Activated CD8-positive, alpha-beta memory T cell treated with anti-CD3 and anti-CD28 coated beads, Interleukin-2, amount 10 ng/mL, durations not matched to agents 7 days and 5 days (primary cell): ENCODE measurements at places on chromosomes 6 and 20. TPM values are rescaled to one million over a fixed set of nuclear protein-coding genes. Genes with fewer than 3 reads are reported as not detected.

FOXS1 gene
- not detected for total RNA-seq

DNA sequence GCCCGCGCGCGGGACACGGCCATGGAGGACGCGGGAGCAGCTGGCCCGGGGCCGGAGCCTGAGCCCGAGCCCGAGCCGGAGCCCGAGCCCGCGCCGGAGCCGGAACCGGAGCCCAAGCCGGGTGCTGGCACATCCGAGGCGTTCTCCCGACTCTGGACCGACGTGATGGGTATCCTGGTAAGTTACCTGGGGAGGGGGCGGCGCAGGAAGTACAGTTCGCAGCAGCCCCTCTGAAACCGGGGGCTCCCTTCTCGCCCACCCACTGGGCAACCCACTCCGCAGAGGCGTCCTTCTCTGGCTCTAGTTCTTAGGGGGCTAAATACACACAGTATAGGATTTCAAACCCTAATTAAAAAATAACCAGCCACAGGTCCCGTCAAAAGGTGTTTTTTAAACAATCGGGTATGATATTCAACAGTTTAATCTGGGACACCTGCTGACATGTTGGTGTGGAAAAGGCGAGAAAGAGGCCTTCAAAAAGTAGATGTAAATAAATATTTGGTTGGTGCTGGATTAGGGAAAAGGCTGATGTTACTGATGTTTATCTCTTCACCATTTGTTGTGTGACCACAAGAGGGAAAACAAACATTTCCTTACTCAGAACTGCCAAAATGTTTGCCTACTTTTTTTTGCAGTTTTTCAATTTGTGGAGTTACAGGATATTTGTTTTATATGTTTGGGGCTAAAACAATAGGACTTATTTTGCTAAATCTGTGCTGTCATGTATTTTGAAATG, 577 bp downstream of the SASH1 start:
- H3K4me3 ChIP-seq: peak overlapping the region; percentile 9
- peaks cover 64% of the 10 kb centered on the region for H3K27me3 ChIP-seq
- DNase-seq: no peak
- H3K36me3 ChIP-seq: peaks cover 2% of the 10 kb centered on the region
- H3K27ac ChIP-seq: no peak overlapping the region

- H3K4me1 ChIP-seq: no peaks in the 10 kb centered on the region
- no peak overlapping the region for H3K27ac ChIP-seq
- H3K36me3 ChIP-seq: no peaks in the 10 kb centered on the region
- DNase-seq: no peak
- no peak overlapping the region for H3K4me3 ChIP-seq
These were observed 473.7 kb downstream of the QKI start for GRCh38 chr6:163888030-163888819.

DNA sequence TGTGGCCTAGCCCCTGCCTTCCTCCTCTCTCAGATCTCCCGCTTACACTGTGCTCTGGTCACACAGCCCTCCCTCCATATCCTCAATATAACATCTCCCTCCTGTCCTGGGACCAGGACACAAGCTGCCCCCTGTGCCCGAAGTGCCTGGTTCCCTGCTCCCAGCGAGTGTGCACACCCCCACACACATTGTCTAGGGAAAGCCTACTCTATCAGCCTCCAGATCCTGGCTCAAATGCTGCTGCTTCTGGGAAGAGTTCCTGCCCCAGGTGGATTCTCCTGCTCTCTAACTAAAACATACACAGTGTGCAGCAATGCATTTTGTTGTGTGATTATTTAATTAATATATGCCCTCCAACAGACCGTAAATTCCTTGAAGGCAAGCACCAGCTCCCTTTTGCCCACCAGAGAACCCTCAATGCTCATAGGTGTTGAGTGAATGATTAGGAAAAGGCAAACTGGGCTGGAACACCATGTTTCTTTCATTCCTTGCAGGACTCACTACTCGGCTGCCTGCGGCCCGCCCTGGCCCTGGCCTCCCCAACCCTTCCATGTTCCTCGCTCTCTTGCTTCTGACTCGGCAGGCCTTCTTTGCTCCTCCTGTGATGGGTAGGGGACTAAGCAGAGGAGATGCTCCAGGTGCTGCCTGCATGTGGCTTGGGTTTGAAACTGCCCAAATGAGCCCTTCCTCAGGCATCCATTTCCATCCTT, 194.6 kb downstream of the ZDHHC14 start:
- peaks cover 13% of the 10 kb centered on the region for H3K27me3 ChIP-seq
- H3K27ac ChIP-seq: no peak overlapping the region
- H3K36me3 ChIP-seq: peaks cover 13% of the 10 kb centered on the region
- peaks cover 7% of the 10 kb centered on the region for H3K4me1 ChIP-seq
- H3K4me3 ChIP-seq: no peak overlapping the region
- peak; percentile 36 for DNase-seq

BPIFB2 gene
- not detected for total RNA-seq

EHMT2 gene
- total RNA-seq: 78.7 TPM

OTOR gene
- not detected for total RNA-seq

- H3K27me3 ChIP-seq: peaks cover 65% of the 10 kb centered on the region
- no peaks in the 10 kb centered on the region for H3K36me3 ChIP-seq
- H3K4me1 ChIP-seq: no peaks in the 10 kb centered on the region
- H3K4me3 ChIP-seq: no peak overlapping the region
These were observed 3.8 kb downstream of the IL17A start for GRCh38 chr6:52189974-52190373.

GRCh38 chr6:28207510-28208110, 17.5 kb upstream of the ZSCAN9 start:
- peaks cover 11% of the 10 kb centered on the region for H3K36me3 ChIP-seq
- H3K4me3 ChIP-seq: peak overlapping the region; percentile 68
- peaks cover 27% of the 10 kb centered on the region for H3K4me1 ChIP-seq
- peak; percentile 56 for DNase-seq
- H3K27me3 ChIP-seq: peaks cover 75% of the 10 kb centered on the region

DNA sequence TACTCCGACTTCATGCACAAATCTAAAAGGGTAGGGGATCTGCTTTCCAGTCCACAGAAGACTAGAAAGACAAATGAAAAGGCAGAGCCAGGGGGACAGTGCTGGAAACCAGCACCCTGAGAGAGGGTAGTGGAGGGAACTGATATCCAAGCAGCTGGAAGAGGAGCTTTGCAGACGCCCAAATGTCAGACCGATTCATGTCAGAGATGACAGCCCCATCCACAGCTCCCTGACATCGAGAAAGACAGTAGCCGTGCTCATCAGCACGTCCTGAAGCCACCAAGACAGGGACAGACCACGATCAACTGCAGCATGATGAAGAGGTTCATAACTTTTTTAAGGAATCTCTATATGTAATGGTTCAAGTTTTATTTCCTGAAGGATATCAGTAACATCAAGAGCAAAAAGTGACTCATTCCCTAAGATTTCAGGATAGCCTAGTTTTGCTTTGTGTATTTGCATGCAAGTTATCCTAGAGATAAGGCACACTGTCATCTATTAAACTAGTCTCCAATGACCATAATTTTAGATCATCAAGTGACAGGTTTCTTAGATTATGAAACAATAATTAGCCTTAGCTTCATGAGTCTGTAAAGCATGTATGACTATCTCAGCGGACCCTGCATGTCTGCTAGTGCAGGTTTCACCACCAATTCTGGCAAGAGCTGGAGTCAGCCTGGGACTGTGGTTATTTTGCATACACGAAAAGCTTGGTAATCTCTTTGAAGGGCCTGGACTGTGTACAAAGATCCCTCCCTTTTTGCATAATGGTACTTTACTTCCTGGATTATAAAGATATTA, 43.0 kb downstream of the PRDM1 start:
- H3K36me3 ChIP-seq: peaks cover 3% of the 10 kb centered on the region
- peaks cover 34% of the 10 kb centered on the region for H3K4me1 ChIP-seq
- DNase-seq: no peak
- H3K4me3 ChIP-seq: no peak overlapping the region
- no peaks in the 10 kb centered on the region for H3K27me3 ChIP-seq

DNA sequence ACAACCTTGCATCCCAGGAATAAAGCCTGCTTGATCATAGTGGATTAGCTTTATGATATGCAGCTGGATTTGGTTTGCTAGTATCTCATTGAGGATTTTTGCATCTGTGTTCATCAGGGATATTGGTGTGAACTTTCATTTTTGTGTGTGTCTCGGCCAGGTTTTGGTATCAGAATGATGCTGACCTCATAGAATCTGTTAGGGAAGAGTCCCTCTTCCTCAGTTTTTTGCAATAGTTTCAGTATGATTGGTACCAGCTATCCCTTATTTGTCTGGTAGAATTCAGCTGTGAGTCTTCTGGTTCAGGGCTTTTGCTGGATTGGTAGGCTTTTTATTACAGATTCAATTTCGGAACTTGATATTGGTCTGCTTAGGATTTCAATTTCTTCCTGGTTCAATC, 132.5 kb downstream of the ZFAND3 start:
- H3K27ac ChIP-seq: no peak overlapping the region
- no peaks in the 10 kb centered on the region for H3K27me3 ChIP-seq
- DNase-seq: no peak

- no peak overlapping the region for H3K27ac ChIP-seq
- H3K36me3 ChIP-seq: no peaks in the 10 kb centered on the region
- no peaks in the 10 kb centered on the region for H3K27me3 ChIP-seq
- DNase-seq: no peak
- H3K4me3 ChIP-seq: no peak overlapping the region
- H3K4me1 ChIP-seq: no peaks in the 10 kb centered on the region
These were observed 157.6 kb downstream of the CARMIL1 start for GRCh38 chr6:25436760-25437159.
